Right ventricle myocardium superior (tissue), 1 donor: ENCODE measurements at places on chromosomes 6 and 20. TPM values are rescaled to one million over a fixed set of nuclear protein-coding genes. Genes with fewer than 3 reads are reported as not detected.
A peak's percentile ranks its signal among the peaks of the same experiment; 100 is the strongest.

Gene PRICKLE4
- 4.0 TPM for total RNA-seq

Gene HLA-DRB1
- 27.5 TPM for total RNA-seq

GRCh38 chr20:59421920-59422637 is 121.7 kb downstream of the EDN3 start:
- DNase-seq = no peak

Gene SIRPA
- total RNA-seq = 19.5 TPM

Gene LST1
- 5.5 TPM for total RNA-seq

DNA sequence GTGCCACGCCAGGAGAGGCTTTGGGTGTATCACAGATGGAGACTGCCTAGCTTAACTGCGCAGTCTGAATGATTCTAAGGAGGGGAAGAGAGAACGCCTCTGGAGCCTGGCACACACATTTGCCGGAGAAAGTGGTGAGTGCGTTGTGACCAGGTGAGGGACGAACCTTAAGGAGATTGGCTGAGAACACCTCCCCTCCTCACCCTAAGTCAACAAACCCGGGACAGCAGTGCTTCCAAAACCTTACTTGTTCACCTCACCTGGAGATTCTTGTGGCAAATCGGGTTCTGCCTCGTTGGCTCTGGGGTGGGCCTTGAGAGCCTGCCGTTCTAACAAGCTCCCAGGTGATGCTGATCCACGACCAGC is 9.4 kb downstream of the SYNJ2 start:
- DNase-seq = no peak

Gene HTR1E
- total RNA-seq = not detected

DNA sequence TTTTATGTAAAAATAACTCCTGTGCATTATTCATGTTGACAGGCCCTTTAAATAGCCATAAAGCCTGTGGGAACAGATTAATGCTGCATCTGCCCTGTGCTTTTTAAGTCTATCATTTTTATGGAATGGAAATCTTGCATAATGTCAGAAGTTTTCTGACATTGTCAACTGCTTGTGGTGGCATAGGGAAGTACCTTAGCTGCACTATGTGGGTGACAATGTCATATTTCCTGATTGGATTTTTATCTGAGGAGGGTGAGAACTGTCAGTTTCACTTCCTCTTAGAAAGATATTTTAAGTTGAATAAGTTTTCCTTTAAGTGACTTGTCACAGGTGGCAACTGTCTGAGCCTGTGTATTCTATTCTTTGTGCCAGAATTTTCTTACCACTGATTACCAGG is 267.9 kb downstream of the PLCB1 start:
- DNase-seq = no peak

DNA sequence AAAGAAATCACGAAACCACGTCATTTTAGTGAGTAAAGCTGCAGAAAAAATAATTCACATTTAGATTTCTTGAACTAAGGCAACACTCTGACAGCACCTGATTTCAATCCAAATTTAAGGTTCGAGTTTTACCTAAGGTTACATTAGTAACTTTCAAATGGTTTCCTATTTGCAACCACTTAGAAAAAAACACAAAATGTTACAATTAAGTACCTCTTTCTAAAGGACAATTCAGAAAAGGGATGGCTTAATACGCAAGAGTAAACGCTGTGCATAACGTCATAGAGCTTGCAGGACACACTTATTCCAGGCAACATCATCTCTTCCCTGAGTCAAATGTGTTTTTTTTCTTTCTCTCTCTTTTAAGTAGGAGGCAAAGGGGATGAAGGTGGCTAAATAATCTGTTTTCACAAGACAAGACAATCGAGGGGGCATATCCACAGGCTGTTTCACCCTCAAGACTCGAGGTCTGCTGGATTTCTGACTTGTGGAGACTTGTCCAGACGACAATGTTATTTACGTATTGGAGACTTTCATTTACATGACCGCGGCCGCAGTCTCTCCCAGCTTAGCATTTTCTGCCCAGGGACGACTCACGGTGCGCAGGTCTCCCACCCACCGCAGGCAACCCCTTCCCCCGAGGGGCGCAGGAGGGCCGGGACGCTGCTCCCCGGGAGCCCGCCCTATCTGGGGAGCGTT is 86.0 kb downstream of the SESN1 start:
- DNase-seq = no peak

- no peak for DNase-seq
Observed at GRCh38 chr6:136487759-136488425, 62.3 kb downstream of the MAP7 start.

DNA sequence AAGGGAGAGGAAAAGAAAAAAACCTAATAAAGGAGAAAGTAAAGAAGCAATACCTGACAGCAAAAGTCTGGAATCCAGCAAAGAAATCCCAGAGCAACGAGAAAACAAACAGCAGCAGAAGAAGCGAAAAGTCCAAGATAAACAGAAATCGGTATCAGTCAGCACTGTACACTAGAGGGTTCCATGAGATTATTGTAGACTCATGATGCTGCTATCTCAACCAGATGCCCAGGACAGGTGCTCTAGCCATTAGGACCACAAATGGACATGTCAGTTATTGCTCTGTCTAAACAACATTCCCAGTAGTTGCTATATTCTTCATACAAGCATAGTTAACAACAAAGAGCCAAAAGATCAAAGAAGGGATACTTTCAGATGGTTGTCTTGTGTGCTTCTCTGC is 70.8 kb upstream of the RNF146 start:
- DNase-seq = no peak

Gene SLA2
- total RNA-seq = 0.32 TPM

DNA sequence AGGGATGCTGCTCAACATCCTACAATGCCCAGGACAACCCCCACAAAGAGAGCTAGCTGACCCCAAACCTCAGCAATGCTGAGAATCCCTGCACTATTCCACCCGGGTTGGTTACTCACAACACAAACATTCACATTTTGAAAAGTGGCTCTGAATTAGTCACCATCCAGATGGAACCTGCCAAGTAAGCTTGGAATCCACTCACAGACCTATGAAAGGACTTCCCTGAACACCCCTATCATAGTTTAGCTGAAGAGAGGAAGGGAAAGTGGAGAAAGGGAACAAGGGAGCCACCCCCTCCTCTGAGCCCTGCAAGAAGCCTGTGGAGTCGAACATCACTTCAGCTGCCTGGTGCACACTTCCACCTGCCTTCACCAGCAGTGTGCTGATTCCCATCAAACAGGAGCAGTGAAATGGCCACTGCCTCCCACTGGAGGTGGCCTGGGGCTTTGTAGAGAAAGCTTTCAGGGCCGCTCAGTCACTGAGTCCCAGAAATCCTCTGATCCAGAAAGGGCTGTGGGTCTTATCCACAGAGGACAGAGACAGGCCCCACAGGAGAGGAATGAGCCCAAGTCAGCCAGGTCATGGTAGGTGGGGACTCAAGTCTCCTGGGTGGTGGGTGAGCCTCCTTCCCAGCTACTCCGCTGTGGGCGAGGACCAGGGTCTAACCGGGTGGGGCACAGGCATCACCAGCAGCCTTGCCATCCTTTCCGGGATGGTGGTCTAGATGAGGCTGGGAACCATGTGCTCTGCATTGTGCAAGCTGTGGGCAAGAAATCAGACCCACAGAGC is 203.7 kb downstream of the SYNDIG1 start:
- DNase-seq = no peak

Gene RAD21L1
- total RNA-seq = not detected

GRCh38 chr6:148596891-148597455 is 149.9 kb upstream of the UST start:
- no peak for DNase-seq

DNA sequence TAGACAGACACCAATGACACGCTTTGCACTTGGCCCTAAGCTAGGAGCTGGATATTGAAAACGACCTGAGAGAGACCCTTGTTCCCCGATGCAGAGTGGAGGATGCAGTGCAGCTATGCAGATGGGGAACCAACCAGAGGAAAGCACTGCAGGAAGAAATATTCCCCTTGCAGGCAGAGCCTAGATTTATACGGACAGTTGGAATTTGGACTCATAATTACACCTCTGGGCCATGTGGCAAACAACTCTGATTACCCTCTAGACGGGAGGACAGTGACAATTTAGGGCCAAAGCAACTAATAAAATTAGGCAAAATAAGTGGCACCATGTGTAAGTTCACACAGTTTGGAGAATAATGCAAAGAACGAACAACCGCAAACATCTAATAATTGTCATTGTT is 12.3 kb downstream of the PMEPA1 start:
- DNase-seq = no peak

DNA sequence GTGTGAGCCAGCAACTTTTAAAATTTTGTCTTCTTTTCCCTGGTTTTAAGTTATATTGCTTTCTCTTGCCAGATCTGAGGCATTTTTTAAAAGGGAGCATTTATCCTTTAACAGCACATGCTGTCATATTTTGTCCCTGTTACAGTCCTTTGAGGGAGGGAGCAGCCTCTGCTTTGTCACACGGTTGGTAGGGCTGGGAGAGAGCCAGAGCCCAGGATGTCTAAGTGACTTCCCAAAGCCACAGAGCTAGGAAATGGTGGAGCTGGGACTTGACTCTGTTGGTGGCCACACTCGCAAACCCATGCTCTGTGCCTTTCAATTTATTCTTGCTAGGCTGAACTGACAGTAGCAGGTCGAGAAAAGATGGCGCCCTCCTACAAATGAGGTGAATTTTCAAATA is 80.4 kb upstream of the IYD start:
- DNase-seq = no peak

DNA sequence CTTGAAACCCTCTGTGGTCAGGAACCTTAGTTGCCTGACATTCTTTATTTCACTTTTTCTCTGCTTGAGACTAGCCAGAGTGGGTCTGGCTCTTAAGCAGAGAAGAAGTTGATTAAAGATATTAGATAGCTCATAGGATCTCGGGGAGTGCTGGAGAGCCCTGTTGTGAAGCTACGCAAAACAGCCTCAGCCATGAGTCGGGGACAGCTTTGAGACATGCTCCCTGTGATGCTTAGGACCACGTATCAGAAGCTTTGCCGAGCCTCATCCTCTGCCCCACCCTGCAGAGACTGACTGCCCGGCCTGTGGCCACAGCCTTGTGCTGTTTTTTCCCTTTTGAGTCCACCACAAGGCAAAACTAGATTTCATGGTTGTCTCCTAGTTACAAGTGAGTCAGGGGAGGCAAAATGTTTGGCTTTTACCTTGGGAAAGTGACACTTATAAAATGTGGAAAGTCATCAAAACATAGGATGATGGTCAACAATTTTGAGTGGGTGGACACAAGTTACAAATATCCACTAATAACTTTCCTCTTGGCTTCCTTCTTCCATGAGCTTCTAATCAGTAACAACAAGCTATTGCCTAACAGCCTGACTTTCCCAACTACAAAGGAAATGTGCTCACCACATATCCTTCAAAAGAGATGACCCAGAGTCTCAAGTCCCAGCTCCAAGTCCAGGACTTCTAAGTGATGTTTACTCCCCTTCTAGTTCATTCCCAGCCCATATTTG is 108.4 kb downstream of the JAG1 start:
- peak; percentile 55 for DNase-seq

GRCh38 chr6:79801362-79801761 is 146.0 kb downstream of the ELOVL4 start:
- no peak for DNase-seq

Gene PSMB1
- total RNA-seq = 145 TPM

DNA sequence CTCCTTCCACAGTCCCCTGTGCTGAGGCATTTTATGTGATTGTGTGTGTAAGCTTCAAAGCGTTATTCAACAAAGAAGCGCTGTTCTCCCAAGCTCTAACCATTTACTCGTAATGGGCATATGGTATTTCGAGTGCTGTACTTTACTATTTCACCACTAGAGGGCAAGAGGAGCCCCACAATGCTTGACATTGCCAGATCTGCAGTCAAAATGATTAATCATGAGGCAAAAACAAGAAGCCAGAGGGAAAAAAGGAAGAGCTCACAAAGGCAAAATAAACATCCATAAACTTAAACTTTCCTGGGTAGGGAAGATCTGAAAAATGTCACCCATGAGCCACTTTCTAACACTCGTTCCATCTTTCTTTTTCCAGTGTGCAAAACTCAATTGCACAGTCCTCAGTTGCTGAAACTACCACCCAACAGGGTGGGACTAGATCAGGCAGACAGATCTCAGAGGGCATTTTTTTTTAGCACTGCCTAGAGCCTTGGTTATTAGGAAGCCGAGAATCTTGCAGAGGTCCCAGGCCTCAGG is 215.0 kb upstream of the PLCB4 start:
- no peak for DNase-seq
